ENCODE measurements at places on chromosomes 4 and X. TPM values are rescaled to one million over a fixed set of nuclear protein-coding genes. Genes with fewer than 3 reads are reported as not detected.

- no peak overlapping the region for H3K4me3 ChIP-seq
- peaks cover 5% of the 10 kb centered on the region for H3K4me1 ChIP-seq
- H3K36me3 ChIP-seq: no peaks in the 10 kb centered on the region
- H3K27ac ChIP-seq: no peak overlapping the region
- DNase-seq: no peak
Observed at GRCh38 chrX:13433298-13433605, 113.4 kb upstream of the ATXN3L start.

- DNase-seq: no peak
- no peaks in the 10 kb centered on the region for H3K4me1 ChIP-seq
Observed at GRCh38 chrX:78687586-78687985, 28.5 kb upstream of the RTL3 start.

RBMXL3 gene
- total RNA-seq: not detected

- no peak overlapping the region for H3K4me3 ChIP-seq
- DNase-seq: no peak
- H3K27ac ChIP-seq: no peak overlapping the region
- H3K4me1 ChIP-seq: no peaks in the 10 kb centered on the region
- H3K27me3 ChIP-seq: peaks cover 12% of the 10 kb centered on the region
Observed at GRCh38 chrX:2576793-2577192, 76.0 kb upstream of the DHRSX start.

DNA sequence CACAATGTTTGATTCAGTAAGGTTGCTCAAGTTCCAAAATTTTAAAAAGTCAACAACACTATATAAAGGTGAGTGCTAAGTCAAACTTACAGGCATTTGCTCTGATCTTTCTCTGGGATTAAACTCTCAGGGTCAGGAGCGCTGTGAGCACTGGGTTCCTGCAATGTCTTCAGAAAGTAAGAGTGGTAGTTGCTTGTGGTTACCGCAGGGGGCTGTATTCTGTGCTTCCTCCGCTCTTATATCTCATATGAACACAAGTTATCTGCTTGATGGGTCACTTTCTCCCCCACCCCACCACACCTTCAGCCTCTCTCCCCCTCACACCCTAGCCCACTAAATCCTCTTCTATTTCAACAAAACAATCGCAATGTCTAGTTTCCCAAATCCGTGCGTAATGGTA is 116.4 kb upstream of the IGSF1 start:
- H3K36me3 ChIP-seq: no peaks in the 10 kb centered on the region
- no peaks in the 10 kb centered on the region for H3K4me1 ChIP-seq
- no peak overlapping the region for H3K4me3 ChIP-seq
- no peaks in the 10 kb centered on the region for H3K27me3 ChIP-seq

Measured in activated CD4-positive, alpha-beta T cell treated with anti-CD3 and anti-CD28 coated beads, Interleukin-2, amount 10 ng/mL, durations not matched to agents 24 days and 14 days (primary cell).